ENCODE measurements at places on chromosomes 11 and 22.

GRCh38 chr22:38710351-38710750, 4.6 kb downstream of the GTPBP1 start:
- DNase-seq, result no peak

- no peak for DNase-seq
Observed at GRCh38 chr11:48141475-48142122, 75.0 kb upstream of the OR4B1 start.

GRCh38 chr22:44247346-44247745, 65.4 kb downstream of the SHISAL1 start:
- DNase-seq, result no peak

DNA sequence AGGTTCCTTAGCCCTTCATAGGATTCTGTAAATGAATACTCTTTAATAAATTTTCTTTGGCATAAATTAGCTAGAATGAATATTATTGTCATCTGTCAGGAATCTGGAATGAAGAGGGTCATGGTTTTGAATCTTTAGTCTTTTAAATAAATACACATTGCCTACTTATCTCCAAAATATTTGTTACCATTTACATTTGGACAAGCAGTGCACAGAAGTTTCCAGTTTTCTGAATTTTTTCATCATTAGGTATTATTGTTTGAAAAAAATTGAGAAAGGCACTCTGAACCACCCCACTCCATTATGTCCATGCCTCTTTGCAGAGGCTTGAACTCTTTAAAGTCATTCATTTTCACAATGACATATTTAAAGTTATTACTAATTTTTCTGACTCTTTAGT, 549.0 kb upstream of the LUZP2 start:
- DNase-seq, result no peak

DNA sequence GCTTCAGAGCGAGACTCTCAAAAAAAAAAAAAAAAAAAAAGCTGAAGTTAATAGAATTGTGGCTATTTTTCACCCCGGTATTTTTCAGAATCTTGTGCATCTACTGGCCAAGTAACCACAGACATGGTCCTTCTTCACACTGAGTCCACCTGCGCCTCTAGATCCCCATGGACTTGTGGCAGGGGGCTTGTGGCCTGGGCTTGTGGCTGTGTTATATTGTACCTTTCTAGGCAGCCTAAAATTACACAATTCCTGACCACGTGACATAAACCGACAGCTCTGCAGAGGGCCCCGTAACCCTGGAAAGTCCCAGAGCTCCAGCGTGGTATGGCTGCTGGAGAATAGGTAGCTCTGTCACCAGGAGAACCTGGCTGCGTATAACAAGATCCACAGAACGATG, 10.9 kb upstream of the NAALADL1 start:
- DNase-seq, result no peak

GRCh38 chr11:110272919-110273318, 23.5 kb downstream of the RDX start:
- no peak for DNase-seq

DNA sequence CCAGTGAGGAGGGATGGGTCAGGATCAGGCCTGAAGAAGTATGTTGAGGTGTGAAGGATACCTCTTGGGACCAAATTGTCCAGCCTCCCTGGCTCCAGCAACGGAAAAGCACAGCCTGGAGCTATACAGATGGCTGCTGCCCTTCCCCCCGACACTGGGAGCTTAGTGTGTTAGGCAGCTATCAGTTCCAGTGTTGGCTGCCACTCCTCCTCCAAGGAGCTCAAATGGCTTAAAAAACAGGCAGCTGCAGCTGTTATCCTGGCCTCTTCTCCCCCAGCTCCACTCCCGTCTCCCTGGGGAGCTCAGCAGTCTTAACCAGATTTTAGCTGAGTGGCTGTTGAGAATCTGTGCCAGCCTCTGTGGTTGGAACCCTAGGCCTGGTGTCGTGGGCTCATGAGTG, 225.0 kb downstream of the JRKL start:
- DNase-seq, result no peak

- DNase-seq, result no peak
Observed at GRCh38 chr11:40998920-40999319, 460.5 kb downstream of the LRRC4C start.

DNA sequence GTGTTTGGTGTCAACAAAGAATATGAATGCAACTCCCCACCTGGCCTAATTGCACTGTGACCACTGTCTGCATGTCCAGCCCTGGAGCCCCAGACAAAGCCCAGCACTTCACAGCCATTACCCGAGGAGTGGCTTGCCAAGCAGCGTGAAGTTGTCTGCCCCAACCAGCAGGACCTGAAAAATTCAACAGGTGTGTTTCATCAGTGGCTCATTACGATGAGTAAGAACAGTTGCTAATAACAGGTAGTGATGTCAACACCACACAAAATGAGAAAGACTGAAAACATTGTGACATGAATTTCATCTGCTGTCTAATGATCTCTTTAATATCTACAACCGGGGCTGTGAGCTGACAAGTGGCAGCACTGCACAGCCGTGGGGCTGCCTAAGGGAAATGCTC, 10.3 kb downstream of the MRPL21 start:
- no peak for DNase-seq

GRCh38 chr22:20061481-20061861, 18.6 kb upstream of the DGCR8 start:
- no peak for DNase-seq
